ENCODE measurements at places on chromosomes 1 and 21. TPM values are rescaled to one million over a fixed set of nuclear protein-coding genes. Genes with fewer than 3 reads are reported as not detected.

AKR7A3 gene
- total RNA-seq: 1.6 TPM

GRCh38 chr1:78673120-78673519 is 23.5 kb downstream of the IFI44 start:
- DNase-seq: peak; percentile 86

- DNase-seq: no peak
Measured at GRCh38 chr1:3536420-3537195, 74.7 kb downstream of the MEGF6 start.

C1orf146 gene
- not detected for total RNA-seq

DNA sequence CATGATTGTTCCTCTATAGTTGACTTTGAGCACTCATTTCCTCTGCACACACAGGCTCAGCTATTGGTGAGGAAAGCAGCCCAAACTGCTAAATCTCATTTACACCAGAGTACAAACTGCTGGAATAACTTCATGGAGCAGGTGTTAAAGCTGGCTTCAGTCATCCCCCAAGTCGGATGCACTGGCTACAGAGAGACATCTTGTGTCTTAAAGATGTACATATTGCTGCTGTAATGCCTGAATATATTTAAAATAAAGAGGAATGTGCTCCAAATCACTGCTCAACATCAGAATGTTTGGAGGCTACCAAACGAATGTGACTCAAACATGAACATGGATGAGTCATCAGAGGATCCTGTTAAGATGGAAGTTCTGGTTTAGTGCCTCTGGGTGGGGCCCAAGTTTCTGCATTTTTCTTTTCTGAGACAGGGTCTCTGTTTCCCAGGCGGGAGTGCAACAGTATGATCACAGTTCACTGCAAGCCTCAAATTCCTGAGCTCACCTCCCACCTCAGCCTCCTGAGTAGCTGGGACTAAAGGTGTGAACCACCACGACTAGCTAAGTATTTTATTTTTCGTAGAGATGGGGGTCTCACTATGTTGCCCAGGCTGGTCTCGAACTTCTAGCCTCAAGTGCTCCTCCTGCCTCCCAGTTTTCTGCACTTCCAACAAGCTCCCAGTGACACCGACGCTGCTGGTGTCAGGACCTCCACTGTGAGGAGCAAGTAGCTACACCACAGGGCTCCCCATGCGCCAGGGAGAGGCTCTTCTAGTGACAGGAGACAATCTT is 79.0 kb upstream of the KRTAP19-8 start:
- peak; percentile 55 for DNase-seq

FTCD gene
- total RNA-seq: 3.6 TPM

NEGR1 gene
- 1.1 TPM for total RNA-seq

Data from endodermal cell (in vitro differentiated cells).